ENCODE measurements at places on chromosomes 16 and 17. TPM values are rescaled to one million over a fixed set of nuclear protein-coding genes. Genes with fewer than 3 reads are reported as not detected.
A peak's percentile ranks its signal among the peaks of the same experiment; 100 is the strongest.

The TBC1D3C gene
- not detected for total RNA-seq

The MPO gene
- total RNA-seq: 0.08 TPM

DNA sequence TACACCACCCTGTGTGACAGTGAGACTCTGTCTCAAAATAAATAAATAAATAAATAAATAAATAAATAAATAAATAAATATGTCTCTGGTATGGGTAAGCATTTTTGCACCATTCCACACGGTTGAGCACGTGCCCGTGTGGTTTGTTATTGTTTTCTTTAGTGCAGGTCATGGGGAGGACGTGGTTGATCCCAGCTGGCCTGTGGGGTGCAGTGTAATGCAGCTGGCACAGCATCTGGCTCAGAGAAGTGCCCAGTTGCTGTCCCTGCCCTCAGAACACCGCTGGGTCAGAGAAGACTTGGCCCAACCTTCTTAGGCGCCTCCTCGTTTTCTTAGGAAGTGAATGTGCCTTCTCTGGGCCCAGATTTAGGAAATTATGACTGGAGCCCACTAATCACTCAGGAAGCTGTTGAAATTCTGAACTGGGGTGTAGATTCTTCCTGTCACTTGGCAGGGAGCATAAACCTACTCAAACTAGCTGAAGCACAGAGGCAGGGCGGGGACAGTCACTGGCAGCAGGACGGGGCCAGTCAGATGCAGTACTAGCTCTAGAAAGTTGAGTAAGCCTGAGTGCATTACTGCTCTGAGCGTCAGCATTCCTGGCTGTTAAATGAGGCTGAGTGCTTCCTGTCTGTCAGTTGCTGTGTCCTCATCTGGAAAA is 85.9 kb downstream of the SNX29 start:
- no peaks in the 10 kb centered on the region for H3K36me3 ChIP-seq
- no peak overlapping the region for H3K27ac ChIP-seq
- no peak for DNase-seq
- no peak overlapping the region for H3K4me3 ChIP-seq
- H3K4me1 ChIP-seq: peaks cover 4% of the 10 kb centered on the region

DNA sequence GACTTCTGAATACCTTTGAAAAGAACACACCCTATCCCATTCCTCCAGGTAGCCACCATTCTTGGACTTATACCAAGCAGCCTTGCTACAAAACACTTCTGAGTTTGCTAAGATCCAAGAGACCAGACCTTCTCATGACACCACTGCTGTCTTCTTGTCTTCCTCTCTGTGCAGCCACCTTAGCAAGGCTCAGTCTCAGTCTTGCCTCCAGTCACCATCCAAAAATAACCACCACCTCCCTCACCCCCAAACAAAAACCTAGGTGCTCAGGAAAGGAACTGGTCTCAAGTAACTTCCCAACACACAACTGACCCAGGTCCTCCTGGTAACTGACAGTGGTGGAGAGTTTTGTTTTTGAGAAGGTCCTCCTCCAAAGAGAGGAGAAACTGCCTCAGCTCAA is 90.9 kb upstream of the CORO6 start:
- H3K27me3 ChIP-seq: no peaks in the 10 kb centered on the region
- DNase-seq: no peak
- no peak overlapping the region for H3K4me3 ChIP-seq

DNA sequence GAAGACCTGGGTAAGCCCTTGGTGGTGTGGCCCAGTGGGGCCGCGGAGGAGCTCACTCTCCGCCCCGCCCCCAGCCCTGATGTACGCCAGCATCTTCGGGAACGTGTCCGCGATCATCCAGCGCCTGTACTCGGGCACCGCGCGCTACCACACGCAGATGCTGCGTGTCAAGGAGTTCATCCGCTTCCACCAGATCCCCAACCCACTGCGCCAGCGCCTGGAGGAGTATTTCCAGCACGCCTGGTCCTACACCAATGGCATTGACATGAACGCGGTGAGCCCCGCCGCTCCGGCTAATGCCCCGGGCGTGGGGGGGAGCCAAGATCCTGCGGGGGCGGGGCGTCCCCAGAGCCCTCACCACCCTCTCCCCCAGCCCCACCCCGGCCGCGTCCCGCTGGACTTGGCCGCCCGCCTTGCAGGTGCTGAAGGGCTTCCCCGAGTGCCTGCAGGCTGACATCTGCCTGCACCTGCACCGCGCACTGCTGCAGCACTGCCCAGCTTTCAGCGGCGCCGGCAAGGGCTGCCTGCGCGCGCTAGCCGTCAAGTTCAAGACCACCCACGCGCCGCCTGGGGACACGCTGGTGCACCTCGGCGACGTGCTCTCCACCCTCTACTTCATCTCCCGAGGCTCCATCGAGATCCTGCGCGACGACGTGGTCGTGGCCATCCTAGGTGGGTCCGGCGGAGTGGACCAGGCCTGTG is 12.1 kb upstream of the DCAF7 start:
- peaks cover 4% of the 10 kb centered on the region for H3K4me1 ChIP-seq
- DNase-seq: no peak
- H3K4me3 ChIP-seq: no peak overlapping the region
- H3K27me3 ChIP-seq: peaks cover 32% of the 10 kb centered on the region
- H3K36me3 ChIP-seq: no peaks in the 10 kb centered on the region
- H3K27ac ChIP-seq: no peak overlapping the region

The CCL8 gene
- total RNA-seq: not detected

GRCh38 chr17:52762147-52762793 is 603.8 kb upstream of the CA10 start:
- H3K36me3 ChIP-seq: no peaks in the 10 kb centered on the region
- no peaks in the 10 kb centered on the region for H3K4me1 ChIP-seq
- no peak for DNase-seq
- H3K4me3 ChIP-seq: no peak overlapping the region

The ACSM3 gene
- total RNA-seq: 3.6 TPM

GRCh38 chr17:62663304-62663703 is 35.8 kb downstream of the MRC2 start:
- H3K4me1 ChIP-seq: no peaks in the 10 kb centered on the region
- peaks cover 14% of the 10 kb centered on the region for H3K27me3 ChIP-seq
- H3K4me3 ChIP-seq: no peak overlapping the region
- DNase-seq: no peak

The MYH13 gene
- not detected for total RNA-seq

GRCh38 chr17:67520252-67520906 is 143.3 kb downstream of the PITPNC1 start:
- peaks cover 14% of the 10 kb centered on the region for H3K4me1 ChIP-seq
- no peak overlapping the region for H3K4me3 ChIP-seq
- H3K36me3 ChIP-seq: no peaks in the 10 kb centered on the region
- no peak for DNase-seq
- H3K27me3 ChIP-seq: no peaks in the 10 kb centered on the region

The TNFRSF17 gene
- not detected for total RNA-seq

GRCh38 chr16:50610331-50611262 is 62.4 kb downstream of the NKD1 start:
- no peaks in the 10 kb centered on the region for H3K27me3 ChIP-seq
- DNase-seq: no peak
- H3K4me3 ChIP-seq: no peak overlapping the region
- peaks cover 4% of the 10 kb centered on the region for H3K4me1 ChIP-seq

- H3K4me1 ChIP-seq: no peaks in the 10 kb centered on the region
- peak; percentile 46 for DNase-seq
- H3K27me3 ChIP-seq: peaks cover 9% of the 10 kb centered on the region
Observed at GRCh38 chr16:67260426-67261063, 11.8 kb downstream of the SLC9A5 start.

Data from activated CD4-positive, alpha-beta memory T cell treated with anti-CD3 and anti-CD28 coated beads, Interleukin-2, amount 10 ng/mL, durations not matched to agents 7 days and 5 days (primary cell).